ENCODE measurements at places on chromosomes 2 and 18.
A peak's percentile ranks its signal among the peaks of the same experiment; 100 is the strongest.

DNA sequence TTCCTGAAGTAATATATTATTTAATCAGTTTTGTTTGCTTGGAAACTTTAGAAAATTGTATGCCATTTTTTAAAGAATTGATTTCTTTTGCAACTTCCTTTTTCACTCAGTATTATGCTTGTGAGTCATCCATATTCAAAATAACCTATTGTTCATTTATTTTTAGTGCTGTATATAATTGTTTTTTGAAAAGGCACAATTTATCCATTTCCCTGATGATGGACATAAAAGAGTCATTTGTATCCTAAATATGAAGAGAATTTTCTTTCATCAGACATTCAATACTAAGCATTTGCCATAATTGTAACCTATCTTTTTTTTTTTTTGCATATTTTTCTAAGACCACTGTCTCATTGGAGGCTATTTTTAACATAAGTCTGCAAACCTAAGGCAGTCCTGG is 134.1 kb upstream of the SERPINE2 start:
- no peak for DNase-seq

DNA sequence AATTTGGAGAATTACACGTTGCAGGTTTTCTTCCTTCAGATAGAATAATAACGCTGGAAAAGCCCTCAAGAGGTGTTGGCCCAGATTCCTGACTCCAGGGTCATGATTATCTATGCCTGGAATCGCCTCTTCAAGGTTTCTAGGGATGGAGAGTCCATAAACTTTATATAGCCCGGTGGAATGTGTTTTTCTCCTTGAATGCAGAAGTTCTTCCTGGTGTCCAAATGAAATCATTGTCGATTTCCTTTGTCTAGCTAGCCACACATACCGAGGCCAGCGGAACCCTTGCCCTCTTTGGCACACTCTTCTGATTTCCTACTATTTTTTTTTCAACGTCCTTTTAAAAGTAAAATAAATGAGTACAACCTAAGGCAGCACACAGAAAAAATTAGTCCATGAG is 117.8 kb downstream of the PID1 start:
- DNase-seq, result no peak

DNA sequence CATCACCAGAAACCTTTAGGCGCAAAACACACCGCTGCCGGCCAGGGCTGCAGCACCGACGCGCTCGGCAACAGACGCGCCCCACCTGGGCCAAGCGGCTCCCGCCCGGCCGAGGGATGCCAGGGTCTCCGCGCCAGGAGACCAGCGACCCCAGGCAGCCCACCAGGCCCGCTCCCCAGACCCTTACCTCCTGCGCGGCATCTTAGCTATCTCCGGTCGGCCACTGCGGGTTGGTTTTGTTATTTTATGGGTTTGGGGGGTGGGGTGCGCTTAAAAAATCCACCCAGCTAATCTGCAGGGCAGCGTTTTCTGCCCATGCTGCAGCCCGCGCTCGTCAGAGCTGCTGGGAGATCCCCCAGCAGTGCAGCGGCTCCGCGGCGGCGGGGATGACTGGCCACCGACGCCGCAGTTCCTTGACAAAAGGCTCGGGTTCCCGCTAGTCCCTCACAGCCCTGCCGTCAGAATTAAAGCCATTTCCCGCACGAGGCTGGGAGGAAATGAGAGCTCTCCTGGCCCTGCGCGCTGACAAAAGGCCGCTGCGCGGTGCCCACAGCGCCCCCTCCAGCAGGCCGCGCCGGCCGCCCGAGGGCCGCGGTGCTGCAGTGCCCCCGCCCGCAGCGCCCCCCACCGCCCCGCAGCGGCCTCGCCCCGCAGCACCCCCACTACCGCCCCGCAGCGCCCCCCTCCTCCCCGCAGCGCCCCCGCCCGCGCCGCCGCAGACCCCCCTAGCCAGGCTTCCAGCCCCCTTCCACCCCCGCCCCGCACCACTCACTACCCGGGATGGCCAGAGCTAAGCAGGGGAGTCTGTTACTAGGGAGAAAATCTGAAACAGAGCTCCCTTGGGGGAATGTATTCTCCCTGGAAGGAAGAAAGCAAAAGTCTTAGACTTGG is at the start of gene ADD2:
Gene ADD2 (minus strand): TSS at position 502 of the 891 bp plus-strand sequence. CDS start 61,792 bp downstream, outside the sequence.
- no peak for DNase-seq

GRCh38 chr18:23757437-23757733 is 68.1 kb downstream of the LAMA3 start:
- no peak for DNase-seq

GRCh38 chr18:79904357-79905147 is 46.9 kb downstream of the SLC66A2 start:
- no peak for DNase-seq

DNA sequence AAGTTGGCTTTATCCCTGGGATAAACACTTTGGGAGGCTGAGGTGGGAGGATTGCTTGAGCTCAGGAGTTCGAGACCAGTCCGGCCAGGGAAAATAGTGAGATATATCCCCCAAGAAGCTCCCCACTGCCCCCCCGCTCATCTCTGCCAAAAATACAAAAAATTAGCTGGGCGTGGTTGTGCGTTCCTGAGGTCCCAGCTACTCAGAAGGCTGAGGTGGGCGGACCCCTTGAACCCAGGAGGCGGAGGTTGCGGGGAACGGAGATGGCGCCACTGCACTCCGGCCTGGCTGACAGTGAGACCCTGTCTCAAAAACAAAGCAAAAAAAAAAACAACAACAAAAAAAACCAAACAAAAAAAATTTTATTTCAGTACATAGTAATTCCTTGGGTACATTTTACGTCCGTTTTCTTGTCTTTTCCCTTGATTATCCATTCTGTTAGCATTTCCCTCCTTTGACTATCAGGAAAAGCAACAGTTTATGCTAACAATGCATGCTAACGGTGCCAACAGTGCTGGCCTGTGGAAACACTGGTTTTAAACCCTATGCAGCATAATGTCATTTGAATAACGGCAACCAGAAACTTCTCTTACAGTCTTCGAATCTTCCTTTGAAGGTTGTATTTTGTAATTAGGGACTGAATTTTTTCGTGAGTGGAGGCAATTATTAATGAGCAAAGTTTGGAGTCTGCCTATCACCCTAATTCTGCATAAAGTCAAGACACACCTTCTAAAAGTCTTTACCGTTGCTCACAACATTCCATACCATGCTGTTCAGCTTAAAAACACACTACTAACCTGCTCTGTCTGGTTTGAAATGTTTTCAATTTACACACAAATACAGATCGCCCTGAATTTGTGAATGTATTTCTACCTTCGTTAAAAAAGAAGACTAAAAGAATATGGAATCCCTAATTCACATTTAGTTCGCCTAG is 721 bp upstream of the MIB1 start:
- no peak for DNase-seq

DNA sequence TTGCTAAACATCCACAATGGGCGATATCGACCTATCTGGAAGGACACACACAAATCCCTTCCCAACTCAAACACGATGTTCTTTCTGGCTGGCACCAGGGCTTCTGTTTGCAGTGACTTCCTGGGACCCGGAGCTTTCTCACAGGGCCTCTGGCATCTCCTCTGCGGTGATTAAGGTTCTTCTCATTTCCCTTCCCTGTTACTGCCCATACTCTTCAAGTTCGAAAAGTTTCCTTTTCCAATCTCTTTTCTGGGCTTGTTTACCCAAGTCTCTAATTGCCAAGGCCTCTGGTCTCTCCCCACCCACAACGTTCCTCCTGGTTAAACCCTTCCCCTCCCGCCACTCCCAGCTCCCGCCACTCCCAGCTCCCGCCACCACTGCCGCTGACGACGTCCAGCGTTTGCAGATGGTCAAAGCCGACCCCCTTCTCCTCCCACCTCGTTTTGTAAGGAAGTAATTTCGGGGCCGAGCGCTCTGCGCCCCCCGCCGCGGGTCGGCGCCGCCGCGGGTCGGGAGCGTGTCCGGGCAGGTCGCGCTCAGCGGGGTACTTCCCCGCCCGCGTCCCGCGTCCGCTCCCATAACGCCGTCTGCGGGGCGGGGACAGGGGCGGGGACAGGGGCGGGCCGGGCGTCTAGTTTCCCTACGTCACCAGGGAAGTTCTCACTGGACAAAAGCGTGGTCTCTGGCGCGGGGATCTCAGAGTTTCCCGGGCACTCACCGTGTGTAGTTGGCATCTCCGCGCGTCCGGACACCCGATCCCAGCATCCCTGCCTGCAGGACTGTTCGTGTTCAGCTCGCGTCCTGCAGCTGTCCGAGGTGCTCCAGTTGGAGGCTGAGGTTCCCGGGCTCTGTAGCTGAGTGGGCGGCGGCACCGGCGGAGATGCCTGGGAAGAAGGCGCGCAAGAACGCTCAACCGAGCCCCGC is at the start of gene PMAIP1:
Gene PMAIP1 (plus strand): TSS at position 699 of the 924 bp plus-strand sequence. CDS start 182 bp downstream, at position 881.
- DNase-seq, result peak; percentile 46

DNA sequence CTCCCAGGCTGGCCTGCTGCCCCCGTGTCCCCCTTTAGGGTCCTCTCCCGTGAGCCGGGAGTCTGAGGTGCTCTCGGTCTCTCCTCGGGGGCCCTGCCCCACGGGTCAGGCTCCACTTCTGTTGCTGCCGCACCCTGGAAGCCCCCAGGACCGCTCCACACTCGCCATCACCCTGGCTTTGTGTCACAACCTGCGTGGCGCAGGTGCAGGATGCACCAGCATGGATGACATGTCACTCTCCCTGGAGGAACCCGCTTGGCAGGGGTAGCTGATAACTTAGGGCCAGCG is 10.8 kb upstream of the ARHGEF4 start:
- DNase-seq, result no peak

- DNase-seq, result no peak
Observed at GRCh38 chr2:69103419-69103818, 90.4 kb downstream of the ANTXR1 start.

DNA sequence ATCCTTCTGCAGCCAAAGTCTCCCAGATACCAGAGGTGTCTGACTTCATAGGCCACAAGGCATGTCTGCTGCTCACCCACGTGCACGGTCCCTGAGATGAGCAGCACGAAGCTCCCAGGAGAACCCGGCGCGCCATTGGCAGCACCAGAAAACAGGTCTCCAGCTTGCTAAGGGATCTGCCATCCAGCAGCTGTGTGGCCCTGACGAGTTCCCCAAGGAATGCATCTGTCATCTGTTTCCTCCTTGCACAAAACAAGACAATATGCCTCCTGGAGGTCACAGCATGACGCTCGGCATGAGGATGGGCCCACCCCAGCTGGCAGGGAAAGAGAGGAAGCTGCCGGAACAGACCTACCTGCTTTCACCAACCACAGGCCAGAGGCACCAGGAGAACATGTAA is 29.2 kb downstream of the HS6ST1 start:
- no peak for DNase-seq

- no peak for DNase-seq
Observed at GRCh38 chr2:64220265-64220664, 76.0 kb upstream of the PELI1 start.

DNA sequence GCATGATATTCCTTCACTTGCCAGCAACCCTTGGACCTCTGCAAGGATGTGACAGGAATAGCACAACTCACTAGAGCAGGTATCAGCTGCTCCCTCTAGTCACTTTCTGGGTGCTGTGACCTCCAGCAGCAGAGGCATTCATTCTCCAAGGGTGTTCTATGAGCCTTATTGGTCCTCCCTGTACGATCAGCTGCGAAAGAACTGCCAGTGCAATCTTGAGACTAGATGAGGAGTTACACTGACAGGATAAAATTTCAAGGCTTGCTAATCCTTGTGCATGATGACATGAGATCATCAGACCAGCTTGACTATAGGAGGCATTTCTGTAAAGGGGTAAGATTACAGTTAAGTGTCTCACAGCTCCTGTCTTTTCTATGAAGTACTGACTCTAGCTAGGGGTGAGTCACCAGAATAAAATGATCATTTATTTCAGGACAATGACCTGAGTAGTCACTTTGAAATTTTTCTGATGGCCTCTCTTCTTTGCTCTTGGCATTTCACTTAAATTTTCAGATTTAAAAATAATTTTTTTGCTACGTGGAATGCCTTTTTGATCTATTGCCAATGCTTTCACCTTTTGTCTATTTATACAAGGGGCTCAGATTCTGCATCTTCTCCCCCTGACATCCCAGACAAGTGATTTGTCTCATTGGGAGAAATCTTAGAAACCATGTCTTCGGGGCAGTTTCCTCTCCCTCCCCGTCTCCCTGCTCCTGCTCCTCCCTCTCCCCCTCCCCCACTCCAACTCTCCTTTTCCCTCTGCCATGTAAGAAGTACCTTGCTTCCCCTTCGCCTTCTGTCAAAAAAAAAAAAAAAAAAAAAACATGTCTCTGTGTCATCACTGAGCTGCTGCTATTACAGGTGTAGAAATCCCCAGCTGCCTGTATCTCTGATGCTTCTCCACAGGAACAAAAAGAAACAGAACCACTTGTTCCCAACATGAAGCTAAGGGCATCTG is 49.2 kb upstream of the FRZB start:
- no peak for DNase-seq

DNA sequence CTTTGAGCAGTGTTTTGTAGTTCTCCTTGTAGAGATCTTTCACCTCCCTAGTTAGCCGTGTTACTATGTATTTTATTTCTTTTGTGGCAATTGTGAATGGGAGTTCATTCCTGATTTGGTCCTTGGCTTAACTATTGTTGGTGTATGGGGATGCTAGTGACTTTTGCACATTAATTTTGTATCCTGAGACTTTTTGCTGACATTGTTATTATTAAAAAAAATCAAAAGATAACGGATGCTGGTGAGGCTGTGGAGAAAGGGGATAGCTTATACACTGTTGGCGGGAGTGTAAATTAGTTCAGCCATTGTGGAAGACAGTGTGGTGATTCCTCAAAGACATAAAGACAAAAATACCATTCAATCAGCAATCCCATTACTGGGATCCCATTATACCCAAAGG is 17.0 kb upstream of the ZNF397 start:
- no peak for DNase-seq

Measured in NCI-H2081 treated with DMSO at 0.1 percent for 48 hours (cell line).